ENCODE measurements at places on chromosomes 3 and 15.

- DNase-seq: no peak
These were observed 37.0 kb downstream of the TTC23 start for GRCh38 chr15:99212406-99212805.

GRCh38 chr15:93018574-93018973, 70.4 kb downstream of the RGMA start:
- no peak for DNase-seq

- no peak for DNase-seq
These were observed 44.8 kb upstream of the GNB5 start for GRCh38 chr15:52236013-52236412.

- DNase-seq: no peak
These were observed 166.7 kb downstream of the STT3B start for GRCh38 chr3:31699309-31699953.

- DNase-seq: peak; percentile 55
These were observed 616 bp upstream of the IGDCC4 start for GRCh38 chr15:65423150-65423975.

DNA sequence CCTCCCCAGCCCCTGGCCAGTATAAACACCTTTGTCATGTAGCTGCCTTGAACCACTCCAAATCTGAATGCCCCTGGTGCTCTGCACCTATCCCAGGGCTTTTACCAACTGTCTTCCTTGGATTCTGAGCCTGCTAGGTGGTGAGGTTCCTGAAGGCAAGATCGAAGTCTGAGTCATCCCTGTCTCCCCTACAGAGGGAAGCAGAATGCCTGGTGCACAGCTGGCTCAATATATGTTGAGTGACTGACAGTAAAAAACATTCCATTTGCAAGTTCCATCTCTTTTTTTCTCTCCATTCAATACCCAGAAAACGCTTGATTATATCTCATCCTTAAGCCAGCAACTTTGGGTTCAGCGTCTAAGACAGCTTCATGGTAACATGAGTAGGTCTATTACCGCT, 24.7 kb downstream of the SLC24A1 start:
- no peak for DNase-seq

- DNase-seq: no peak
These were observed 105.4 kb upstream of the FHIT start for GRCh38 chr3:61356685-61357084.

- no peak for DNase-seq
These were observed 317.5 kb downstream of the BCHE start for GRCh38 chr3:165519687-165520086.

DNA sequence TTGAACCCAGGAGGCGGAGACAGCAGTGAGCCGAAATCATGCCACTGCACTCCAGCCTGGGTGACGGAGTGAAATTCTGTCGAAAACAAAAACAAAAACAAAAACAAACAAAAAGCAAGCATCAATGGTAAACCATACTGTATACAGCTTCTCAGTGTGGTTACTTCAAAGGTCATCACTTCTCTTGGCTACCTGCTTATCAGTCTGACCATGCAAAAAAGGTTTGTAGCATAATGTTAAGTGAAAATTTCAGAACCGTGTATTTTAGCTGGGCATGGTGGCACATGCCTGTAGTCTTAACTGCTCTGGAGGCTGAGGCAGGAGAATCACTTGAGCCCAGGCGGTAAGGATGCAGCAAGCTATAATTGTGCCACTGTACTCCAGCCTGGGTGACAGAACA, 4.2 kb downstream of the UBXN7 start:
- no peak for DNase-seq

- DNase-seq: no peak
These were observed 83.3 kb downstream of the ADCY5 start for GRCh38 chr3:123365450-123366143.

- no peak for DNase-seq
These were observed 1030.0 kb downstream of the TBL1XR1 start for GRCh38 chr3:176167272-176167671.

- peak; percentile 28 for DNase-seq
These were observed 364.0 kb upstream of the RBMS3 start for GRCh38 chr3:28916713-28917499.

DNA sequence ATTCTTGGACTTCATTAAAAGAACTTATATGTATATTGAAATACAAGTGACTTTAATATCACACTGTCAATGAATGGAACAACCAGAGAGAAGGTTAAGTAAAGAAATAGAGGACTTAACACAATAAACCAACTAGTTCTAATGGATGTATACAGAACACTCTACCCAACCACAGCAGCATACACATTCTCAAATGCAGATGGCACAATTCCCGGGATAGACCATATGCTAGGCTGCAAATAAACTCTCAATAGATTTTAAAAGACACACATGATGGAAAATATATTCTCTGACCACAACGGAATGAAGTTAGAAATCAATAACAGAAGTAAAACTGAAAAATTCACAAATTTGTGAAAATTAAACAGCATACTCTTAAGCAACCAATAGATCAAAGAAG, 214.3 kb upstream of the LINGO1 start:
- no peak for DNase-seq

GRCh38 chr15:88243895-88244787, 12.4 kb downstream of the NTRK3 start:
- no peak for DNase-seq

- no peak for DNase-seq
These were observed 61.4 kb upstream of the HERC1 start for GRCh38 chr15:63895194-63895593.

DNA sequence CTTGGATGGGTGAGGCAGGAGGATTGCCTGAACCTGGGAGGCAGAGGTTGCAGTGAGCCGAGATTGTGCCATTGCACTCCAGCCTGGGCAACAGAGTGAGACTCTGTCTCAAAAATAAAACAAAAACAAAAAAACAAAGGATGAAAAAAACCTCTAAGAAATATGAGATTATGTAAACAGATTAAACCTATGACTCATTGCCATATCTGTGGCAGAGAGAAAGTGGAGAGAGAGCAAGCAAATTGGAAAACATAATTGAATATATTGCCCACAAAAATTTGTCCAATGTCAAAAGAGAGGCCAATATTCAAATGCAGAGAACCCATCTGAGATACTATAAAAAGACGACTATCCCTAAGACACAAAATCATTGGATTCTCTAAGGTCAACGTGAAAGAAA, 1106.0 kb downstream of the OTOL1 start:
- no peak for DNase-seq

DNA sequence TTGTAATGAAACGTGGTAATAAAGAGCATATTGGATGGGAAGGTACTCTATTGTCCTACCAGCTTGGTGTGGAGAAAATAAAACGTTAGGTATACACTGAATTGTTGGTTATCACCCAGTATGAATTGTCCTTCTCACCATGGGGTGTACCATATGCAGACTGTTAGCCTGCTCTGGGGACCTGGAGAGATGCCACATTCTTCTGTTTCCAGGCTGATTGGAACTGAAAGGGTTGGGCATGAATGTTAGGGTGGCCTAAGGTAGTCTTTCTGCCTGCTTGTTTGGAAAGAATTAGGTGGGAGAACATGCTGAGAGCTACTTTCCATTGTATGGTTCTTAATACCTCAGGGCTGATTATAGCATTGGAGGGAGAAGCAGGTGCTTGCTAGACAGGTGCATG, 340.6 kb downstream of the PTPRG start:
- no peak for DNase-seq

DNA sequence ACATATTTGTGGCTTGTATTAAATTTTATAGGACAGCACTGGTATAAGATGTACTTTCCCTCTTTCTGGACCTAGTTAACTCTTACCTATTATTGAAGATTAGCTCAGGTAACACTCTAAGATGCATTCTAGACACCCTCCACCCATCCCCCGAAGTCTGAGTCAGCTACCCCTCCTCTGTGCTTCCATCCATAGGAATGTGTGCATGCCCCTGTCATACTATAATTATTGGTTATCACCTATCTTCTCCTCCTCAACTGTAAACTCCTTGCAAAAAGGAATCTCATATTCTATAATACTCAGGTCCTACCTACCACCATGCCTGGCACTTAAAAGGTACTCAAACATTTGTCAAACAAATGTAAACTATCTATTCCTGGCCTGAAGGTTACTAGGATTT, 3.0 kb downstream of the PEAK1 start:
- no peak for DNase-seq

DNA sequence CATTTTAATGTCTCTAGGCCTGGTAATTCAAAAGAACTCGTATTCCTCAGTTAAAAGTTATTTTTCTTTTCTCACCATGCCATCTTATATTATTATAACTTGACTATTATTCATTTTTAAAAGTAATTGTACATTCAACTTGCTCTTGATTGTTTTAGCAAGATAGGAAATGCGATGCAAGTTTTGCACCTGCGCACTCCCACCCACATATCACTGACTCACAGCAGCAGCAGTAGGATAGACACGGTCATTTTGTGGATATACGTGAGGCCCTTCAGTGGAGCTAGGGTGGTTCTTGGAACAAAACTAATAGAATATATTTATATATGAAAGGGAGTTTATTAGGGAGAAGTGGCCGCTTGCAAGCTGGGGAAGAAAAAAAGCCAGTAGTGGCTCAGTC, 95.5 kb upstream of the UBE3A start:
- DNase-seq: no peak

Measured in right kidney (tissue), 9 donors.